Activated T-cell treated with anti-CD3 and anti-CD28 coated beads, Interleukin-2, amount 50 U/mL, for 4 hours (primary cell): ENCODE measurements at places on chromosomes 1 and 21. TPM values are rescaled to one million over a fixed set of nuclear protein-coding genes. Genes with fewer than 3 reads are reported as not detected.

Gene ANKRD35
- total RNA-seq = 0.42 TPM

Gene TINAGL1
- 0.18 TPM for total RNA-seq

Gene TDRD5
- total RNA-seq = not detected

Gene AIRE
- not detected for total RNA-seq

Gene CELSR2
- 1.5 TPM for total RNA-seq

Gene BSDC1
- total RNA-seq = 46.6 TPM

Gene ADGRB2
- 0.68 TPM for total RNA-seq

Gene S100A3
- not detected for total RNA-seq

Gene SAMD11
- total RNA-seq = not detected

Gene CYP4A11
- 0.30 TPM for total RNA-seq

Gene SNRPE
- 377 TPM for total RNA-seq

Gene TSPAN1
- total RNA-seq = 0.24 TPM

Gene CD5L
- not detected for total RNA-seq

Gene FAM43B
- total RNA-seq = not detected

Gene FAAH
- total RNA-seq = 7.5 TPM

Gene DFFB
- total RNA-seq = 13.0 TPM

- DNase-seq = no peak
Measured at GRCh38 chr1:234756066-234756774, 146.2 kb upstream of the IRF2BP2 start.

GRCh38 chr1:101166583-101167120 lies 70.2 kb upstream of the S1PR1 start:
- DNase-seq = no peak

DNA sequence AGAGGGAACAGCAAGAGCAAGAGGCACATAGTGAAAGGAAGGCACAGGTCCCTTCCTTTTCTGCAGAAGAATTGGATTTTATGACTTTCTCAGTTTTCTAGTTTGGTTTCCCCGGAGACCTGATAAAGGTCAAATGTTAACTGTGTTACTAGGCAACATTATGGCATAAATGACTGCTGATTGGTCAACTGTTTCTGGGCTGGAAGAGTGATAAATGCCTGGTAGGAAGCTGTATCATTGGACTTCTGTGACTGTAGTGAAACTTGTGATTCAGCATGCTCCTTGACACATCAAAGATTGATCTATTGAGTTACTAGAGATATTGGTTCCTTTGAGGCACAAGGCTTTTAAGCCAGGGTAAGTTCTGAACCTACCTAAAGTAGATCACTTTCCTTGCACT lies 55.7 kb downstream of the LRRC8C start:
- no peak for DNase-seq

- DNase-seq = no peak
Measured at GRCh38 chr1:234315588-234315987, 57.7 kb upstream of the COA6 start.

GRCh38 chr1:33298623-33299277 lies 22.1 kb downstream of the A3GALT2 start:
- DNase-seq = peak; percentile 55

GRCh38 chr1:112527266-112528010 lies 18.7 kb downstream of the WNT2B start:
- no peak for DNase-seq

DNA sequence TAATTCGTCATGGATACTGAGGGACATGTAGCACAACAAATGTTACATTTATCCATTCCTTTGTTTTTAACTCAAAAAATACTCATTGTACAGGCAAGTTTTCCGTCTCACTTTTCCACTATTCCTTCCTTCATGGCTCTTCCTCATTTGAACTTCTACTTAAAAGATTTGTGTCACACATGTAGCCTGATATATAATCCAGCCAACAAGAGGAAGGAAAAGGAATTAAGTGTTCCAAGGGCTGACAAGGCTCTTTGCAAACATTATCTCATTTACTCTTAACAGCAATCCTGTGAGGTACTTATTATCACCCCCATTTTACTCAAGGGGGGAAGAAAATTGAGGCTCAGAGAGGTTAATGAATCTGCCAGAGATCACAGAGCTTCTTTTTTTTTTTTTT lies 22.9 kb downstream of the CD244 start:
- no peak for DNase-seq

DNA sequence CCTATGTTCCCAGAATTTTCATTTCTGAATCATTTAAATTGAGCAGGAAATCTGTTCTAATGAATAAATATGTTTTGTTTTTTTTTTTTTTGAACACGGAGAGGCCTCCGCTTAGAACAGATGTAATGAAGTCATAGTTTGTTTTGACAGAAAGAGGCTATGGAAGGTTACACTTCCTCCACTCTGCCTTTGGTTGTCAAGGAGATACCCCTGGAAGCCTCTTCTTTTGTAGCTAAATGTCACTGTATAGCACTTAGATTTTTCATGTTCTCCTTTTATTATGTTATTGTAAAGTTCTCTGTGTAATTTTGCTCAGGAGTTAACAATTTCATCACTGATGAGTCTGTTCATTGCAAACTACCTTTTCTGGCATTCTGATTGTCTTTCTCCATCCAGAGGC lies 22.7 kb upstream of the GNG12 start:
- no peak for DNase-seq

- no peak for DNase-seq
Measured at GRCh38 chr1:184641894-184642293, 112.8 kb downstream of the EDEM3 start.

- no peak for DNase-seq
Measured at GRCh38 chr1:17162941-17163340, 42.0 kb upstream of the PADI1 start.

DNA sequence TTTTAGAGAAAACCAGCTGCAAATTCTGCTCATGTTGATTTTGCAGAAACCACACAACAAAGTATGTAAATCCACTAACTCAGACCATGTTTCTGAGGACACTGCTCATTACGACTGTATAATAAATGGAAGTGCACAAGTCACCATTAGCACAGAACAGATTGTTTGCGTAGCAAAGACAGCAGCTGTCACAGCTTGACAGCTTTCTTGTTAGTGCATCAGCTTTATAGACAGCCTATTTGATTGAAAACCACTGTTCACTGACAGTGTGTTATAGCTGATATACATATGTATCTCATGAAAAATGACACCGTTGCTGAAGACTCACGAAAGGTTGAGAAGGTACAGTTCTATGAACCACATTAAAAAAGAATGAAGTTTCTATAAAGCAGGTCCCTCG lies 560.2 kb upstream of the ZRANB2 start:
- no peak for DNase-seq

DNA sequence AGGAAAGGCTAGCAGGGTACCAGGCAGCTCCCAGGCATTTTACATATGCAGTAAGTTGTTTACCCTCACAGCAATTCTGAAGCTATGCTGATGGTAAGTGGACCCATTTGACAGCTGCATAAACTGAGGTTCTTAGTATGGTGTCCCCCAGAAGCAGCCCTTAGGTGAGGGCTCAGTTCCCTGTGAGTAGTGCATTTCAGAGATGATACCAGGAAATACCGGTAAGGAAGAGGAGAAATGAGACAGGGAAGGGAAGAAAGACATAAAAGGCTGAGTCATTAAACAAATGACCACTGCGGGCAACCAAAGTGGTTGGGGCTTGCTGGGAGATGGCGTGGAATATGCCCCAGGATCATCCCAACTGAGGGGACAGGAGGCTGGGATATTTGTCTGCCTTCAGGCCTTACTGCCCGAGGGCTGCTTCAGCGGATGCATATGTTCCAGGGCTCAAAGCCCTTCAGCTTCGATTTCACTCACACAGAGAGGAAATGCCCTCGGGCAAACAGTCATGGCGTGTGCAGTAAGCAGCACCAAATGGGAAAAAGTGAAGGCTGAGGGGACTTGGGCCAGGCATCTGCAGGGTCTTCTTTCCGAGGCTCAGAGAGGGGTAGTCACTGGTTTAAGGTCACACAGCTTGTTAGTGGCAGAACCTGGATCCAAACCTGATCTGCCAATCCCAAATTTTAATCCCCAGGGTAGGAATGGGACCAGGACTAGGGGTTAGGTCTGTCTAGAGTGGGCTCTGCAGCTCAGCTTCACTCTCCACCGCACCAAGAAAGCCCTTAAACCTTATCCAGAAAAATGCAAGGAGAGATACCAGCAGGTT lies 133.7 kb upstream of the RUNX3 start:
- no peak for DNase-seq

GRCh38 chr1:231338270-231339128 lies at the start of gene SPRTN:
Gene SPRTN (plus strand): TSS chr1:231338293. CDS start chr1:231338384, 91 bp downstream.
- no peak for DNase-seq

DNA sequence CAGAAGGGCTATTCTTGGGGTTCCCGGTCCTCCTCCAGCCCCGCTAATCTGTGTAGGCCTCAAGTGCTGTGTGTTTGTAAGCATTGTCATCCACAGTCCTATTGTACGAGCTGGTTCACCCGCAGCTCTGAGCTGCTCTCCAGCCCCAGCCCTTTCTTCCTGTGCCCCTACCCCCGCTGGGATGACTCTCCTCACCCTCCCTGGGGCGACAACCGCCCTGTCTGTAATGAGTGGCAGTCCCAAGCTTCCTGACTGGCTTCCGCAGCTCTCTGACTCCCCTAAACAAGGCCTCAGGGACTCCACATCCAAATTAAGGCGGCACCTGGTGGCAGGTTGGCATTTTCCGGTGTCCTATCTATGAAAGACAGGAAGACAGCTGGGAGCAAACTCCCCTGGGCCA lies 45.8 kb downstream of the TFF3 start:
- DNase-seq = no peak

DNA sequence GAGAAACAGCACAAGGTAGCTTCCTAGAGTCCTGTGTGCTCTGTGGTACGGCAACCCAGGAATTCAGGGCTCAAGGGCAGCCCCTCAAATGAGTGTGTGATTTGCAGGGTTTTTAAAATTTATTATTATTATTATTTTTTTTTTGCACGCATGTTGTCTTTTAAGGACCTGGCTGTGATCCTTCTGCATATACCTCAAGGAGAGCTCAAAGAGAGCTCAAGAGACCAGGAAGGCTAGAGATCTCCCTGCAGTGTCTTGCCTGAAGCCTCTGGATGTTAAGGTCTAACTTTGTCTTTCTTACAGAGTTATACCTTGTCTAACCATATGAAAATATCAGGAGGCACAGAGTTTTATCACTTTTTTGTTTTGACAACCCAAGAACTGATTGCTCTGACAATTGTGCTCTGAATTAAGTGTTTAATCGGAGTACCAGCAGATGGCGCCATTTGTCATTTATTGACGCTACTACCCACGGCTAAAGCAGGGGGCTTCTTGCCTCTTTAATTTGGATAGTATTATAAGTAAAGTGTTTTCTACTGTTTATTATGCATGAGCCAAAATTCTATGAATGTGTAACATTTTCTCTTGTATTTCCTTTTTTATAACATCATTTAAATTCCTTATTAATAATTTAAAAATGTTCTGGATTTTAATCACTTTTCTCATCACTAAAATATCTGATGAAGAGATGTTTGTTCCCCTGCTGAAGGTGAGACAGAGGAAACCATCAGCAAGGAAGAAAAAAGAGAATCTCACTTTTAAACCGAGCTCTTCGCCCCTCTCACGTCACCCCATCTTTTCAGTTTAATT lies 35.8 kb upstream of the LMO4 start:
- DNase-seq = peak; percentile 60

DNA sequence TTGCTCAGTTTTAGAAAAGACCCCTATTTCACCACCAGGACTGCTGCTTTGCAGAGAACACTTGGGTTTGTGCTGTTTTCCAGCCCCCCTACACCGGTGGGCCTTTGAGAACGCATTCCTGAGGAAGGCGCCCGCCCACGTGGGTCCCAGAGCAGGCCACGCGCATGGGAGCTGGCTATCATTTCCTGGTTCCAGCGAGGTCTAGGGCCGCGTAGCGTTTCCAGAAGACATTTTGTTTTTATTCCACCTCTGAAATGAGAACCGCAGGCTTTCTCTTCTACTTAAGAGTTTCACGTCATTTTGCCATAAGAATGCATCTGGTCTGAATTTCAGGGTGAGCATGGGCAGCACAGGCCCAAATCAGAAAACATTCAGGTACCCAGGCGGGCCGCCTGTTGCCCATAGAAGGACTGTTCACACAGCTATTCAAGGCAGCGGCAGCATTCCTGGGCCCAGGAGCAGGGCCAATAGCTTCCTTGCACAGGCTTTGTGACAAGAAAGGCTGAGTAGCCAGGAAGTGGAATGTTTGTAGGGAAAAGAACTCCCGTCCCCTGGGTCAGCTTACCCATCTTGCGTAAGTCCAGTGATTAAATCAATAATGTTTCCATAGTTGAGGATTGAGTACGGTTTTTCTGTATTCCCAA lies 1.4 kb upstream of the KLHL21 start:
- DNase-seq = no peak

GRCh38 chr1:210523830-210524229 lies 195.1 kb downstream of the HHAT start:
- no peak for DNase-seq

DNA sequence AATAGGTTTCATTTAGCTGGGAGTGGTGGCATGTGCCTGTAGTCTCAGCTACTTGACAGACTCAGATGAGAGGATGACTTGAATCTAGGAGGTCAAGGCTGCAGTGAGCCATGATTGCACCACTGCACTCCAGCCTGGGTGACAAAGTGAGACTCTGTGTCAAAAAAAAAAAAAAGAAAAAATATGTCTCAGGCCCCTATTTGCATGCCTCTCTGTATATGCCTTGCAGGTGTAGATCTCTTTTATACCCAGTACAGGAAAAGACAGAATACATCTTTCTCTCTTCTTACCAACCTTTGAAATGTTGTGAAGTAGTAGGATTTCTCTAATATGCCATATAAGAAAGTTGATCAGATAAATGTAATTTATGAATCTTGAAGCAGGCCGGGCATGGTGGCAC lies 6.4 kb downstream of the CNR2 start:
- DNase-seq = no peak

GRCh38 chr1:82284213-82284612 lies 483.5 kb downstream of the ADGRL2 start:
- no peak for DNase-seq

GRCh38 chr1:54838565-54839180 lies 37.5 kb upstream of the TTC22 start:
- DNase-seq = no peak

DNA sequence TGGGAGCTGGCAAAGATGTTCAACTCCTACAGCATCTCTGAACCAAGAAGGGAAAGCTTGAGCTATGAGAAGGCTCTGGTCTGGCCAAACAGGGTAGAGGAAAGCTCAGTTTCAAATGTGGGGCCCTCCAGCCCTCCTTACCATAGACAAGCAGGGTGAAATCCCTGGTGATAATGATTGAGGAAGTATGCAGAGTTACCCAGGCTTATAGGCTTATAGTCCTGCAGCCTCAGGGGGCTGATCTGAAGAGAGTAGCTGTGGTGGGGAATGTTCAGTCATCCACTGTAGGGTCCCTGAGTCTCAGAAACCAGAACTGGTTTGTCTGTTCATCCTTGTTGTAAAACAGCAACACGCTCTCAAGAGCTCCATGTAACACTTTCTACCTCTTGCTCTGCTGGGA lies 19.8 kb upstream of the LY9 start:
- DNase-seq = no peak

DNA sequence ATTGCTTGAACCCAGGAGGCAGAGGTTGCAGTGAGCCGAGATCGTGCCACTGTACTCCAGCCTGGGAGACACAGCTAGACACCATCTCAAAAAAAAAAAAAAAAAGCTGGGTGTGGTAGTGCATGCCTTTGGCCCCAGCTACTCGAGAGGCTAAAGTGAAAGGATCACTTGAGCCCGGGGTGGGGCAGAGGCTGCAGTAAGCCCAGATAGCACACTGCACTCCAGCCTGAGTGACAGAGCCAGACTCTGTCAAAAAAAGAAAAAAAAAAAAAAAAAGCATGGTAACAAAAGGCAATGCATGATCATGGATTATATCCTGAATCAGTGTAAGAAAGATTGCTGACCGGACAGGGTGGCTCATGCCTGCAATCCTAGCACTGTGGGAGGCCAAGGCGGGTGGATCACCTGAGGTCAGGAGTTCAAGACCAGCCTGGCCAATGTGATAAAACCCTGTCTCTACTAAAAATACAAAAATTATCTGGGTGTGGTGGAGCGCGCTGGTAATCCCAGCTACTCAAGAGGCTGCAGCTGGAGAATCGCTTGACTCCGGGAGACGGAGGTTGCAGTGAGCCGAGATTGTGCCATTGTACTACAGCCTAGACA lies 76.3 kb downstream of the RUSC1 start:
- DNase-seq = no peak
